ENCODE measurements at places on chromosomes 6 and 20.

DNA sequence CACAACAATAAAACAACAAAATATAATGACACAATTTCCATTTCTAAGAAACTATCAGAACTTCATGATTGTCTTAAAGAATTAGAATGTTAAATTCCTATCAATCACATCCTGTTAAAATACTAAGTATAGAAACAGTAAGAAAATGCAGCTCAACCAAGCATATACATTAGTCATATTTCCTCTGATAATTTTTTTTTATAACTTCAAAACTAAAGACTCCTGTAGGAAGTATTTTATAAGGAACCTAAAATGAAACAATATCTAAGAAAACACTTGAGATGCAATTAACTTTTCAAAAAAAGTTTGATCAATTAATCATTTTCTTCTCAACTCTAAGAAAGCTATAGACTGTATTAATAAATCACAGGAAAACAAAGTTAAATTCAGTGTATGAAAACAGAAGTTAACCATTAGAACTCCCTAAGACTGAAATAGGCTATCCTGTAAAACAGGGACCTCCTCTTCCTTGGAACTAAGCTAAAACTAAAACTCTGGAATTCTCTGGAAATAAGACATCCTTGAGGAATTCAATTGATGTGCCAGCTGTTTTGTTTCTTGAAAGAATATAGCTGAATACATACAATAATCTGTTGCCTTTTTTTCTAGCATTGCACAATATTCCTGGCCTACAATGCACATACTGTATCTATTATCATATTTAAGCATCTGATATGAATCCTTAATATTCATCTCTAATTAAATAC is 19.8 kb downstream of the FKBP5 start:
- no peak for DNase-seq

- DNase-seq: no peak
These were observed 119.6 kb upstream of the NUP153 start for GRCh38 chr6:17826301-17826700.

GRCh38 chr6:128631031-128631430 is 110.6 kb upstream of the PTPRK start:
- DNase-seq: no peak

GRCh38 chr20:58584881-58585752 is 66.0 kb upstream of the STX16 start:
- no peak for DNase-seq

DNA sequence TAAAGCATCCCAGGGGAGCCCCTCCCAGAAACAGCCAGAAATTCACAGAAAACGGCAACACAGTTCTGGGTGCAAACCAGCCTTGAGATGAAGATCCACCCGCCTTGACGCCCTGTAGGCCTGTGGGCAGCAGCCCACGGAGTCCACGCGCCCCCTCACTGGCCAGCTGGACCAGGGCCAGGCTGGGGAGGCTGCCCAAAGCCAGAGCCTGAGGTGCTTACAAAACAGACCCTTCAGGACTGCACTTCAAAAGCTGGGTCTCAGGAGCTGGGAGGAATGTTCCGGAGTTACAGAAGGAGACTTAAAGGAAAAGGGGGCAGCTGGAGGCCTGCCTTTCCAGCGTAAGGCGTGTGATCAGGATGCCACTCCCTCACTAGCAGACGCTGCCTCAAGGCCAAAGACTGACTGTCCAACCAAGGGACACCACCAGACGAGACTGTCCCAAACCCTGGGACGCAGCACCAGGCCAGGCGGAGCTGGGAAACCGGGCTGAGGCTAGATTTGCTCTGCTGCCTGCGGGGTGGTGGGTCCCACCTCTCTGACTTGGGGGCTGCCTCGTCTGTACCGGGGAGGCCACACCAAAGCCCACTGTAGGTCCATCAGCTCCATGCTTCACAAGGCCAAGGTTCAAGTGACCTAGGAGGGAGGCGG is 48.1 kb downstream of the RRBP1 start:
- DNase-seq: no peak

Data from activated T-cell treated with anti-CD3 and anti-CD28 coated beads for 24 hours (primary cell).